ENCODE measurements at places on chromosomes 1 and 21. TPM values are rescaled to one million over a fixed set of nuclear protein-coding genes. Genes with fewer than 3 reads are reported as not detected.

Gene RPE65
- not detected for total RNA-seq

Gene BATF3
- 6.3 TPM for total RNA-seq

Gene PALMD
- total RNA-seq: not detected

Gene KRTAP10-11
- not detected for total RNA-seq

Gene LRRC38
- not detected for total RNA-seq

Gene TIAM1
- total RNA-seq: 53.5 TPM

GRCh38 chr1:176364236-176364905, 98.6 kb upstream of the PAPPA2 start:
- no peaks in the 10 kb centered on the region for H3K4me1 ChIP-seq
- no peaks in the 10 kb centered on the region for H3K36me3 ChIP-seq
- no peak overlapping the region for H3K4me3 ChIP-seq
- H3K27me3 ChIP-seq: no peaks in the 10 kb centered on the region
- H3K27ac ChIP-seq: no peak overlapping the region

DNA sequence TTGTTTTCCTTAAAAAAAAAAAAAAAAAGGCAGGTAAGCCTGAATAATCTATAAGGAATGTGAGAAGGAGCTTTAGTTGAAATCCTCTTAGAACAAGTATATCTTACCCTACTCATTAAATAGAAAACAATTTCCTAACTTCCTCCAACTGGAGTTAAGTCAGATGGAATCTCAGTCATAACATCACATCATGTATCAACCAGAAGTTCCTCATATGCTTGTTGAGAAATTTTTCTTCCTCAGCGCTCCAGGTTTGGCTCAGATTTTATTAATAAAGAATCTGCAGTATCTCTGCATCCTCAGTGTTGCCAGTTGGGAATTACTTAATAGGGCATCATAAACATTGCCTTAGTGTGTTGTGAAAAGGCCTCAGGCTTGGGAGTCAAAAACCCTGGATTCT, 37.6 kb downstream of the DUSP10 start:
- peaks cover 5% of the 10 kb centered on the region for H3K36me3 ChIP-seq
- DNase-seq: no peak
- H3K4me1 ChIP-seq: no peaks in the 10 kb centered on the region
- no peaks in the 10 kb centered on the region for H3K27me3 ChIP-seq
- no peak overlapping the region for H3K4me3 ChIP-seq

DNA sequence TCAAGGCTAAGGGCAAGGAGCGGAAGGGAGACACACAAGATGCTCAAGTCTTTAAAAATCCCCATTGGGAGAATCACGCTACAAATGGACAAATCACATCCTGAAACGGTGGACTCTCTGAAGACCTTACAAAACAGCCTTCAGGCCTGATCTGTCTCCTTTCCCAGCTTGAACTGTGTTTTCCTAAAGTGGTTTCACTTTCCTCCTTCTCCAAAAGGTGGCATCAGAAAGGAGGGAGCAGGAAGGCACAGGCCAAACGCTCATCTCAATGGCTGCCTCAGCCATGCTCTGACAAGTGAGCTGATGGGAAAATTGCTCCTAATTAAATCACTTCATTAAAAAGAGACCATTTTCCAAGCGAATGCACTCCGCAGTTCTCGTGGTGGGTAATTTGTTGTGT, 47.7 kb downstream of the UTP25 start:
- H3K27me3 ChIP-seq: peaks cover 5% of the 10 kb centered on the region
- H3K4me3 ChIP-seq: no peak overlapping the region
- DNase-seq: no peak
- no peak overlapping the region for H3K27ac ChIP-seq

GRCh38 chr1:74610961-74611360, 62.6 kb downstream of the ERICH3 start:
- no peaks in the 10 kb centered on the region for H3K36me3 ChIP-seq
- H3K4me3 ChIP-seq: no peak overlapping the region
- no peaks in the 10 kb centered on the region for H3K27me3 ChIP-seq
- no peak overlapping the region for H3K27ac ChIP-seq

- H3K4me1 ChIP-seq: no peaks in the 10 kb centered on the region
- peaks cover 21% of the 10 kb centered on the region for H3K36me3 ChIP-seq
- H3K4me3 ChIP-seq: peak overlapping the region; percentile 82
- H3K27ac ChIP-seq: peak overlapping the region; percentile 99
- no peak for DNase-seq
Measured at GRCh38 chr1:151060657-151061421, 642 bp downstream of the MLLT11 start.

DNA sequence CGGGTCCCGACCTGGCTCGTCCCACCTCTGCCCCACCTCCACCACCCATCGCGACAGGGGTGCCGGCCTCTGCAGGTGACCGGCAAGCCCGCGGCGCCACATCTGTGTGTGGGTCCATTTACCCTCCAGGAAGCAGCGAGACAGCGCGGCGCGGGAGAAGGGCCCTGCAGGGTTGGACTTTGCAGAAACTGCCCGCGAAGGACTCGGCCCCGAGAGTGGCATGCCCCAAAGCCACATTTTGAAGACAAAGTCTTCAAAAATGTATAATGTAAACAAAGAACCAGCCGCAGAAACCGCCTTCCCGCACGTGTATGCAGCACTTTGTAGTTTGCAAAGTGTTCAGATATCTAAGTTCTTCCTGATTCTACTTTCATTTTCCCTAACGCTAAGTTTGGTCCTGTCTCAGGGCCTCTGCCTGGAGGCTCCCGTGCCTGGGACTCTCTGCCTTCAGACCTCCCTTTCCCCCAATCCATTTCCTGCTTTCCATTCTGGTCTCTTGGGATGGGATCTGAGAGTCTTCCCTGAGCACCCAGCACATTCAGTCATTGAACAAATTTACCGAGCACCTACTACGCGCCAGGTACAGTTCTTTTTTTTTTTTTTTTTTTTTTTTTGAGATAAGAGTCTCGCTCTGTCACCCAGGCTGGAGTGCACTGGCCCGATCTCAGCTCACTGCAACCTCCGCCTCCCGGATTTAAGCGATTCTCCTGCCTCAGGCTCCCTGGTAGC, 524 bp upstream of the TMCO4 start:
- peak; percentile 26 for DNase-seq
- H3K36me3 ChIP-seq: no peaks in the 10 kb centered on the region
- peak overlapping the region; percentile 66 for H3K27ac ChIP-seq
- no peaks in the 10 kb centered on the region for H3K27me3 ChIP-seq

GRCh38 chr1:245501633-245502032, 346.8 kb downstream of the KIF26B start:
- H3K4me1 ChIP-seq: no peaks in the 10 kb centered on the region
- H3K36me3 ChIP-seq: no peaks in the 10 kb centered on the region
- H3K27ac ChIP-seq: no peak overlapping the region
- no peak overlapping the region for H3K4me3 ChIP-seq
- no peaks in the 10 kb centered on the region for H3K27me3 ChIP-seq

- H3K36me3 ChIP-seq: no peaks in the 10 kb centered on the region
- DNase-seq: no peak
Measured at GRCh38 chr1:71921935-71922559, 360.3 kb downstream of the NEGR1 start.
